Skin of body (tissue), 3 donors: ENCODE measurements at places on chromosomes 3 and 15. TPM values are rescaled to one million over a fixed set of nuclear protein-coding genes. Genes with fewer than 3 reads are reported as not detected.

The CPN2 gene
- 0.10 TPM for total RNA-seq

DNA sequence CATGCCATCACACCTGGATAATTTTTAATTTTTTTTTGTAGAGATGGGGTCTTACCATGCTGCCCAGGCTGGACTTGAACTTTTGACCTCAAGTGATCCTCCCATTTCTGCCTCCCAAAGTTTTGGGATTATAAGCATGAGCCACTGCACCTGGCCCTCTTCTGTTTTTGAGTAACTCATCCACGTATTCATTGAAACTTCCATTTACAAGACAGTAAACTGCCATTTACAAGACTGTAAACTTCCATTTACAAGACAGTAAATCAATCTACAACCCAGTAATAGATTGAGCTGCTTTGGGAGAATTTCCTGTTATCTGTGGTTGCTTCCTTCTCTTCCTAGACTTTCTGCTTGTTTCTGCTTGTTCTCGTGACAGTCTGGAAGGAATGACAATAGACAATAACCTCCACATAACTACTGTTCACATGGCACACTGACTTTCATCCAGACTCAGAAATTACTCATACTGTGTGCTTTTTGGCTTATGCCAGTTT, 114.7 kb upstream of the CCNL1 start:
- no peak for DNase-seq

- DNase-seq: no peak
These were observed 4.5 kb downstream of the PTX3 start for GRCh38 chr3:157441102-157441624.

DNA sequence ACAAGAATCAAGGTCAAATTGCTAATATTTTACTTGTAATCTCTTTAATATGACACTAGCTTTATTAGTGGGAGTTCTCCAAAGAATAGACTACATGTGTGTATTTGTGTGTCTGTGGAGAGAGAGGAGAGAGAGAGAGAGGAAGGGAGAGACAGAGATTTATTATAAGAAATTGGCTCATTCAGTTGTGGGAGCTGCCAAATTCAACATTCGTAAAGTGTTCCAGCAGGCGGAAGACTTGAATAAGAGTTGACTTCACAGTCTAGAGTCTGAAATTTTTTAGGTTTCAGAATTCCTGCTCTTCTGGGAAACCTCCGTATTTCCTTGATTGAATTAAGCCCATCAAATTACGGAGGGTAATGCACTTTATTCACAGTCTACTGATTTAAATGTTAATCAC, 4.7 kb upstream of the CLDN1 start:
- peak; percentile 66 for DNase-seq

DNA sequence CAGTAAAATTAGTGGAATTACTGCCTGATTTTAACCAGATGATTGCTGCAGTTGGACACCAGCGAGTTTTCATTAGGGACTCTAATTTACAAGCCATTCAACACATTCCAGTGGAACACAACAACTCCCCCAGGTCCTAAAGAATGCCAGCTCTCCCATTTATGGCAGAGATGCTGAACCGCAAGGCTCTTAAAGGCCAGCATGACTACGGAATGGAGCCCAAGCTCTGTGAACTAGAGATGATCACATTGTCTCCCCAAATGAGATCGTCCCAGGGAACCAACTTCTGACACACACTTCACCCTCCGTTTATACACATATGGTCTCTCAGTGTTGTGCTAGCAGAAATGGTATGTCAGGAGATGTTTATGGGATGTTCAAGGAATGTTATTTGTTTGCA, 446.2 kb upstream of the NR2F2 start:
- DNase-seq: peak; percentile 71
